ENCODE measurements at places on chromosomes 3 and 15.

- DNase-seq, result no peak
Measured at GRCh38 chr3:5787861-5788488, 600.5 kb downstream of the EDEM1 start.

DNA sequence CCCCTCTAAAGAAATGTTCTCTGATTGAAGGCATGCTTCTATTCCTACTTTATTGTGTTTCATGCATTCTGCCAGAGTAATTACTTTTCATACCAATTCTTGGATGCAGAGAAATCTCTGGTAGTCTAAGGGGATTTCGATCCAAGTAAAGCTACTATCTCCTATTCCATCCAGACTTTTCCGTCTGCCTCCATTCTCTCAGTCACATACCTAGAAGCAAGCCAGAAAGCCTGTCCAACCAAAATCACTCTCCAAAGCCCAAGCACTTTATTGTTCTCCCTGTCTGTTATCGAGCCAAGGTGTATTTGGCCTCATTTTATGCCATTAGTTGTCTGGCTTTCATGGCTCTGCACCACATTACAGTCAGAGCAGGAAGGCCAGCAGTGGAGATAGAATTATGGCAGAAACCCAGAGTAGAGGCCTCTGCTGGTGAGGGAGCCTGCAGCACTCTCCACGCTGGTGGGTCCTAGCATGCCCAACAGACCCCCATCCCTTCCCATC, 95.9 kb downstream of the SLC49A4 start:
- DNase-seq, result no peak

DNA sequence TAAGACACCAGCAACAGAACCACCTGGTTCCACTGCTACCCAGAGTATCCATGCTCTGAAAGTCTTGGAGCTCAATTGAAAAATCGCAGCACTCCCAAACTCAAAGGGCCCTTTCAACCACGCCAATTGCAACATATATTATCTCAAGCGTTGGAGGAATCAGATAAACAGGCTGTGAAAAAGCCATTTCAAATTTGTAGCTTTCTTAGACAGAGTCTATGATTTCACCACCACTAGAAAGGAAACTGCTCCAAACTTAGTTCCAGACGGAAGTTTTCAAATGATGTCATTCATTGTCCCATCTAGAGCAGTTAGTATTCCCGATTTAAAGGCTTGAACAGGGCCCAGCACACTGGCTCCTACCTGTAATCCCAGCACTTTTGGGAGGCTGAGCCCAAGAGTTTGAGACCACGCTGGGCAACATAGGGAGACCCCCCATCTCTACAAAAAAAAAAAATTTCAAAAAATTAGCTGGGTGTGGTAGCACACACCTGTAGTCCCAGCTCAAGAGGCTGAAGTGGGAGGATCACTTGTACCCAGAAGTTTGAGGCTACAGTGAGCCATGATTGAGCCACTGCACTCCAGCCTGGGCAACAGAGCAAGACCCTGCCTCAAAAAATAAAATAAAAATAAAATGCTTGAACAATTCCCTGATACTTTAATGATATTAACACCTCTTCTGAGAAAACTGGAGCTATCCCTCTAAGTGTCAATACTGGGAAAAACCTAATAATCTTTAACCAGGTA, 16.8 kb downstream of the TNIK start:
- no peak for DNase-seq

DNA sequence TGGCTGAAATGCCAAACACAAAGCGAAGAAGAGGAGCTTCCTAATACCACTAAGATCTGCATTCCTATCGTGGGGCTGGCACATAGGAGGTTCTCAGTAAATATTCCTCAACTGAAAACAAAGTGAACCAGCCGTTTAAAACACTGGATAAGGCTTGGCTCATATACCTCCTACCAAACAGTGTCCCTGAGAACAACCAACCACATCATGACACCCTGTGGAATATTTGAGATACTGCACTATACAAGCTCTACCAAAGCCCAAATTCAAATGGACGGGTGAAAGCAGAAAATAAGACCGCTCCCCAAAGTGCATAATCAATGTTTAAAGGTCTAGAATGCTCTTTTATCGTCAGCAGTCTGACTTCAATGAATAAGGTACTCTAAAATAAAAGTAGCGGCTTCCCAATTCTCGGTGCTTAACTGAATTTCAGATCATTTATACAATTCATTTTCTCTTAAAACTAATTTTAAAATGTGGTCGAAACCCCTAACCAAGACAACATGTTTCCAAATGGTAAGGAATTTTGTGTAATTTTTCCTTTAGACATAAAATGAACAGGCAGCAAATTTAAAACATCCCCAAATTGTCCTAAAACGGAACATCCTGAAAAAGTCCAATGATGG, 425.8 kb downstream of the ERC2 start:
- DNase-seq, result no peak

DNA sequence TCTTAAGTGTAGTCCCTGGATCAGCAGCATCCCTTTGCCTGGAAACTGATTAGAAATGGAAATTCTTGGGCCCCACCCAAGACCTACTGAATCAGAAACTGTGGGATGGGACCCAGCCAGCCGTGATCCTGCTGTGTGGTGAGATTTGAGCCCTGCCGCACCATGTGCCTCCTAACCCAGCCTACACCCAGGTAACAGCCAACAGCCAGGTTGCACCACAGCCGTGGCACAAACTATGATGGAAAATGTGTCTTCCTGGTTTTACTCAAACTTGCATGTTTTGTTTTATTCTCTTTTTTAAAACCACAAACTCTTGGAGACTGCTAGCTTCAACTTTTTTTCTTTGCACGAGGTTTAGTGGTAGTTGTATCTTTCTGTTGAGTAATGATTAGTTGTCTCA, 2.6 kb downstream of the LIMD1 start:
- DNase-seq, result no peak

GRCh38 chr3:72217570-72217969, 432.6 kb upstream of the PROK2 start:
- no peak for DNase-seq

DNA sequence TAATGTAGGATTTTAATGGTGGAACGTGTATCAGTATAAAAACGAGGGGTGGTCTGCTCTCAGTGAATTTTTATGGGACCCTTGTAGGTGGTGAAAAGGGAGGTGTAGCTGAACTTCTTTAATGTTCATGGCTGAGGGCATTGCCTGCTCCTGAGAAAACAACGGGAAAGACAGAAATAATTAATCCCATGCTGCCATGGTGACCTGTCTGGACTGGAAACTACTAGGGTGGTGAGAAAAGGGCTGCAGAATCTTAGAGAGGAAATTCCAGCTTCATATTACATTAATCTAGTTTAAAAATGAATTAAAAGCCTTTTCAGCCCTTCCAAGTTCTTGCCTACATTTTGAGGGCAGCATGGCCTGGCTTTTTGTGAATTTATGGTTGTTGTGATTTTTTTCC, 47.6 kb downstream of the ZBTB38 start:
- no peak for DNase-seq

DNA sequence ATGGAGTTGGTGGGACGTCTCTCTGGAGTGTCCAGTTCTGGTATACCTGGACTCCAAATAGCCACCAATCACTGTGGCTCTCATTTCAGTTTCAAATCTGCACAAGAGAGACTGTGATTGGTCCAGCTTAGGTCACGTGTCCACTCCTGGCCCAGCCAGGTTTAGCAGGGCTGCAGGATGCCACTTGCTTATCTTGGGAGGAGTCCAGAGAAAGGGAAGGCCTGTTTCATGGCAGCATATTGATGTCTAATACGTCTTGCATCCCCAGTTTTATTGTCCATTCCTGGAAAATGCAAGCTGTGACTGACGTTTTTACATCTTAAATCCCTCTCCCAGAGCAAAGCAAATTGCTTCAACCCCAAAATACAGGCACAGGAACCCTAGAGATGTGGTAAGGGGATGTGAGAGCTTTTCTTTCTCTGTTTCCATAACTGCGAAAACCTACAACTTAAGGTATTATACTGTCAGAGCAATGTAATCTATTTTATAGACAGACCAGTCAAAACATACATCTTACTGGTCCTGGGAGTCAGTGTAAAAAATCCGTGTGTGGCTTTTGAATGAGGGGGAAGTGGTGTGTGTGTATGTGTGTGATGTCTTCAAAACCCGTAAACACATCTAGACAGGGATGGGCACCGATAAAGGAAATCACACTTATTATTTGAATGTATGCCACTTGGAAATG, 274.4 kb downstream of the TLE3 start:
- no peak for DNase-seq

GRCh38 chr15:34241376-34242330, 16.8 kb downstream of the EMC4 start:
- no peak for DNase-seq

DNA sequence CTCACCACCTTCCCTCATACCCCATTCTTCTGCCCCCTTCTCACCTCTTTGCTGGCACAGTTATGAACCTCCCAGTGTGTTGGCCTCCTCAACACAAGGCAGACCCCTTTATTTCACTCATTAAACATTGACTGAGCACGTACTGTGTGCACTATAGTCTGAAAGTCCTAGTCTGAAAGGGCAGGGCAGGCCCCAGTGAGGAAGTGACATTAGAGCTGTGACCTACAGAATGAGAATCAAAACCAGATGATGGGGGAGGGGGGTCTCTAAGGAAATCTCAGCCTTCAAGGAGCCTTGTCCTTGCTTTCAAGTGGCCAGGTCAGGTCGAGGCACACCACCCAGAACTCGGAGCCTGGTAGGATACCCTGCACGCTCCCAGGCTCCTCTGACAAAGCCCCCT, 3.5 kb downstream of the SLC28A1 start:
- no peak for DNase-seq

DNA sequence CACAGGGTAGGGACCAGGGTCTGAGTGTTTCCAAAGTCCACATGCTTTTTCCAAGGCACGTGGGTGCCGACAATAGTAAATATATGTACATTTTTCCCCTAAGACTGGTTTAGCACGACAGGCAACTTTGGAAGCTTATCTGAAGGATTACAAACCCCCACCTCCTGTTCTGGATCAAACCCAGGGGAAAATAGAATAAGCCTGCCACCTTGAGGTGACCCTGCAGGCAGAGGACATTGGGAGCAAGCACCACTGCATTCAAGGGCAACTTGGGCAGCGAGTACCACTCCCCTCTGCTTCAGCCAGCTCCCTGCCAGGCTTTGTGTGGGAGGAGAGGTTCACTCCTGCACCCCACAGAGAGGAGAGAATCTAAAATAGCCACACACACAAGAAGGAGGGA, 44.8 kb downstream of the KBTBD12 start:
- DNase-seq, result no peak

DNA sequence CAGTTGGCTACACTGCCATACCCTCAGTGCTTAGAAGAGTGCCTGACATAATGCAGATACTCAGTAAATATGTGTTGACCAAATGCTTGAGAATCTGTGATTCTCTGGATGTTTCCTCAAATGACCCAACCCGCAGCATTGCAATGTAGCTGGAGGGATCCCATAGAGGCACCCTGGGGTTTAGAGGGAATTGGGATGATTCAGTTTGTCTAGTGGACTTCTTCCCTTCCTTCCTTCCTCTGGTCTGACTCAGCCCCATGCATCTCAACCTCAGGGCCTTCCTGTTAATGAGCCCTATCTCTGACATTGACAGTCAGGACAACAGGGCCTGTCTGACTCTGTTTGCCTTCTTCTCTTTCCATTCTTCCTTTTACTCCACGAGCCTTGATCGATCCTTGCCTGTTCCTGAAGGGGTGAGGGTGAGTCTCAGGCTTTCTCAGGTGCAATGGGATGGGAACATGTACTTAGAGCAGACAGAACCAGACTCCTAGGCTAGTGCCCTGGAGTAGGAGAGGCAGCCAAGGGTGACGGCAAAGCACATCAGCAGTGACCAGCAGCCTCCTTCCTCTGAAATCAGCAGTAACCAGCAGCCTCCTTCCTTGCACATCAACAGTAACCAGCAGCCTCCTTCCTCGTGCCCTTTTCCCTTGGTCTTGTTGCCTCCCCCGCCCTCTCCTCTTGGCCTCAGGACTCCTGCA, 78.2 kb downstream of the DGKG start:
- no peak for DNase-seq

DNA sequence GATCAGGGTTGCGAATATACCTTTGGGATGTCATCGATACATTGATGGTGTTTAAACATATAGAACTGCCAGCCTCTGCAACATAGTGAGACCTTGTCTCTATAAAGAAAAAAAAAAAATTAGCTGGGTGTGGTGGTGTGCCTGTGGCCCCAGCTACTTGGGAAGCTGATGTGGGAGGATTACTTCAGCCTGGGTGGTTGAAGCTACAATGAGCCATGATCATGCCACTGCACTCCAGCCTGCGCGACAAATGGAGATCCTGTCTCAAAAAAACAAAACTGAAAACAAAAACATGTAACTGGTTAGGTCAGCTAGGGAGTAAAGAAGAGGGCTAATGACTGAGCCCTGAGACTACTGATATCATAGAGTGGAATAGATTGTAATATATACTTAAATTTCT, 30.7 kb upstream of the MGA start:
- no peak for DNase-seq

DNA sequence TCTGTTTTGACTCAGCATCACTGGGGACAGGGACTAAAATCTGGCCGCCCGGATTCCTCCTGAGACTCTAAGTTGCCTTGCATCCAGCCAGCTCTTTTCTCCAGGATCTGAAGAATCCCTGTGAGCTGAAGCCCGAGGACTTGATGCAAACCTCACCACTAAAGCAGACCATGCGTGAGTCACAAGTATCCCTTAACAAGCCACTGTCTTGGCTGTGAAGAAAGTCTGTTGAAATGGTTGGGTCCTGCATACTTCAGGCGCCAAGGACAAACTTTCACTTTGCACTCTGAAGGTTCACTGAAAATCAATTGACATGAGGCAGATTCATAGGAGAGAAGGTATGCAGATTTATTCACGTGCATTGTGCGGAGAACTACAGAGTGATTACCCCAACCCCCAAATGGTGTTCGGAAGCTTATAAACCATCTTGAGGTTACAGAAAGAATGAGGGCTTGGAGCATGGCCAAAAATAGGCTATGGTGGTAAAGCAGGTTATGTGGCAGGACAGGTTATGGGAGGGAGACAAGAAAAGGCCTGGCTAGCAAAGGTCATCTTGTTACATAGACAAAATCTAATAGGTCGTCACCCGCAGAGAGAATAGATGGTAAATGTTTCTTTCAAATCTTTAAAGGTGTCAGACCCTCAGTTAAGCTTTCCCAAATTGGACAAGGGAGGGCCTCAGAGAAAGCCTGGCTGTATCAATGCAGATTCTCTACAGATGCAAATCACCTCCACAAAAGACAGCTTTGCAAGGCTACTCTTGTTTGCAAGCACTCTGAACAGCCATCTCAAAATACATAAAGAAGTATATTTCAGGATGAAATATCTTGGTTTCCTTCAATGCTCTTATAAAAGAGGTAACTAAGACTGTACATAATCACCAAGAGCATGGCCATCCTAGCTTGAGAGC, 126.3 kb upstream of the PLAAT1 start:
- DNase-seq, result no peak

DNA sequence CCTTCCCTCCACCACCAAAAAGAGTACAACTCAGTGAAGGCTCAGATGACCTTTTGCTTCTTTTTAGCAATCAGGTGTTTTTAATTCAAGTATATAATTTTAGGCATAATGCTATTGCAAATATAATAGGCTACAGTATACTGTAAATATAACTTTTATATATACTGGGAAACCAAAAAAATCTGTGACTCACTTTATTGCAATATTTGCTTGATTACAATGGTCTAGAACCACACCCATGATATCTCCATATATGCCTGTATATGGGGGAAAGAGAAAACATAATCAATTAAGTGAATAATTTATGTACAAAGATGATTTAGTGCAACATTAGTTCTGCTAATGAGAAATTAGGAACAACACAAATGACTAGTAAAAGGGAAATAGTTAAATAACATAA, 134.3 kb downstream of the TLE3 start:
- no peak for DNase-seq

GRCh38 chr15:63060699-63061098, 18.2 kb downstream of the TPM1 start:
- no peak for DNase-seq
